ENCODE measurements at places on chromosomes 2 and 18. TPM values are rescaled to one million over a fixed set of nuclear protein-coding genes. Genes with fewer than 3 reads are reported as not detected.

GRCh38 chr2:240640939-240641338, 15.7 kb downstream of the GPR35 start:
- no peaks in the 10 kb centered on the region for H3K36me3 ChIP-seq
- H3K4me1 ChIP-seq = no peaks in the 10 kb centered on the region
- H3K27ac ChIP-seq = no peak overlapping the region
- peaks cover 59% of the 10 kb centered on the region for H3K27me3 ChIP-seq

GRCh38 chr18:64717026-64717425, 568.1 kb upstream of the LINC00305 start:
- no peaks in the 10 kb centered on the region for H3K36me3 ChIP-seq
- no peak for DNase-seq
- no peak overlapping the region for H3K4me3 ChIP-seq
- H3K4me1 ChIP-seq = peaks cover 4% of the 10 kb centered on the region
- no peaks in the 10 kb centered on the region for H3K27me3 ChIP-seq

GRCh38 chr18:41966943-41967342, 11.9 kb downstream of the PIK3C3 start:
- H3K4me1 ChIP-seq = peaks cover 17% of the 10 kb centered on the region
- no peak for DNase-seq
- no peaks in the 10 kb centered on the region for H3K27me3 ChIP-seq
- peaks cover 23% of the 10 kb centered on the region for H3K36me3 ChIP-seq
- H3K27ac ChIP-seq = no peak overlapping the region
- H3K4me3 ChIP-seq = no peak overlapping the region

DNA sequence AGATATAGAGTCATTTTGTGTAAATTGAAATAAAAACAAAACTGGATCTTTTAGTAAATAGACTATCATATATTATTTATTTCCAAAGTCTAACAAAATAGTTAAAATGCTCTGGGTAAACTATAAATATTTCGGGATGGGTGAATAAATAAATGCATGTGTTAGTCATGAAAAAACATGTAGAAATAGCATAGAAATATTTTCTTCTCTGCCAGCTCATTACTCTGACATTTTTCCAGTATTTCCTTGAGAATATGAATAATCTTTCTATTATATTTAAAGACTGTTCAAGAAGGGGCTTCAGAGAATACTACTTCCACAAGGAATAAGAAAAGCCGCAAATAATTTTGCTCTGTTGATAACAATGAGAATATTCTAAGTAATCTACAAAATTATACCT, 880.4 kb downstream of the TRIB2 start:
- no peak overlapping the region for H3K4me3 ChIP-seq
- no peaks in the 10 kb centered on the region for H3K36me3 ChIP-seq
- H3K27ac ChIP-seq = no peak overlapping the region
- H3K27me3 ChIP-seq = no peaks in the 10 kb centered on the region

GRCh38 chr18:44589693-44590355, 90.9 kb upstream of the SETBP1 start:
- no peak overlapping the region for H3K4me3 ChIP-seq
- H3K4me1 ChIP-seq = peaks cover 44% of the 10 kb centered on the region
- peak overlapping the region; percentile 8 for H3K27ac ChIP-seq
- DNase-seq = no peak

- no peaks in the 10 kb centered on the region for H3K36me3 ChIP-seq
- no peak overlapping the region for H3K27ac ChIP-seq
Observed at GRCh38 chr2:157107877-157108276, 149.6 kb upstream of the GALNT5 start.

DNA sequence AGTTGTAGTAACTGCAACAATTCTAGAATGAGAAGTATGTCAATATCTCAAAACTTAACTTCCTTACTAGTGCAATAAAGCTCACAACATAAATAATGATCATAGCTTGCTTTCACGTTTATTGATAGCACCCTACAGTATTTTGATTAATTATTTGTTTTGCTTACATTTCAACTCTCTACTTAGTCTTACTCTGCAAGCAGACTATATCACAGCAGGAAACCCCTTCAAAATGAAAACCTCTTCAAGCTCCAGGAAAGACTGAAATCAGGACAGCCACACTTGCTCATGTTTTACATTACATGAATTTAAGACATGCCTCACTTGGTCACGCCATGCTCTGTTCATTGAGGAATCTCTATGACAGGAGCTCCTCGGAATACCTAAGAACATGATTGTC, 3.3 kb downstream of the OLA1 start:
- H3K27me3 ChIP-seq = no peaks in the 10 kb centered on the region
- DNase-seq = no peak
- H3K27ac ChIP-seq = no peak overlapping the region
- peaks cover 16% of the 10 kb centered on the region for H3K4me1 ChIP-seq
- H3K36me3 ChIP-seq = peaks cover 15% of the 10 kb centered on the region

GRCh38 chr2:241734467-241735208, at the start of gene D2HGDH:
TSS of gene D2HGDH (plus strand) at chr2:241734630. CDS start at chr2:241735225, 595 bp downstream.
- peak within 1 kb of the TSS; percentile 88 for H3K27ac ChIP-seq
- no peaks in the 10 kb centered on the region for H3K36me3 ChIP-seq
- peak within 1 kb of the TSS; percentile 81 for H3K4me3 ChIP-seq
- peak; percentile 97 for DNase-seq

DNA sequence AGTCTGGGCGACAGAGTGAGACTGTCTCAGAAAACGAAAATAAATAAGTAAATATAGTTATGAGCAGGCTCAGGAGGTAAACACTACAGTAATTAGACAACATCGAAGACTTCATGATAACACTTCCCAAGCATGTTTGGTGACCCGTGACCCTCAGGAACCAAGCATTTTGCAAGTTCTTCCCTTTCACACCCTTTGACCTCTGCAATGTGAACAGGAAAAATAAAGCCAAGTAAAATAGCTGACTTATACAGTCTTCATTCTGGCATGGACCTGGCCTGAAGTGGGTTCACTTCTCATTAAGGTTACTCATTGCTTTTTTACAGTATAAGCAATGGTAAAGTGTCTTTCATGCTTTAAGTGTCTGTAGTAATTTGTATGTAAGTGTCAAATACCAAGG, 15.3 kb upstream of the TGIF1 start:
- H3K27me3 ChIP-seq = no peaks in the 10 kb centered on the region
- no peaks in the 10 kb centered on the region for H3K36me3 ChIP-seq
- H3K27ac ChIP-seq = no peak overlapping the region
- no peak for DNase-seq
- no peak overlapping the region for H3K4me3 ChIP-seq

DNA sequence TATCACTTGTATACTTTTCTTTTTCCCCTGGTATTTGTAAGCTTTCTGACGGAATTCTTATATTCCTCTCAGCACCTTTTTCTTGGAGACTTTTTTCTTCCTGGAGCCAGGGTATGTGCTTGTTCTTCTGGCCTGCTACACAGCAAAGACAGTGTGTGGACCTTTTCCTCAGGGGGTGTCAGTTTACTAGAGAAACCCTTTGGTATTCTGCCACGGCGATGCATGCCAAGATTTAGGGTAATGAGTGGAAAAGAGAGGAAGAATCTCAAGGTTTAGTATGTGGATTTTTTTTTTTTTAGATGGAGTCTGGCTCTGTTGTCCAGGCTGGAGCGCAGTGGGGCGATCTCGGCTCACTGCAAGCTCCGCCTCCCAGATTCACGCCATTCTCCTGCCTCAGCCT, 152.2 kb downstream of the PHLPP1 start:
- H3K27ac ChIP-seq = no peak overlapping the region
- H3K4me1 ChIP-seq = no peaks in the 10 kb centered on the region
- no peak for DNase-seq
- H3K36me3 ChIP-seq = peaks cover 2% of the 10 kb centered on the region
- no peaks in the 10 kb centered on the region for H3K27me3 ChIP-seq
- H3K4me3 ChIP-seq = no peak overlapping the region

- no peaks in the 10 kb centered on the region for H3K36me3 ChIP-seq
- H3K27ac ChIP-seq = no peak overlapping the region
- no peak for DNase-seq
Observed at GRCh38 chr18:2139691-2140090, 431.6 kb downstream of the METTL4 start.

DNA sequence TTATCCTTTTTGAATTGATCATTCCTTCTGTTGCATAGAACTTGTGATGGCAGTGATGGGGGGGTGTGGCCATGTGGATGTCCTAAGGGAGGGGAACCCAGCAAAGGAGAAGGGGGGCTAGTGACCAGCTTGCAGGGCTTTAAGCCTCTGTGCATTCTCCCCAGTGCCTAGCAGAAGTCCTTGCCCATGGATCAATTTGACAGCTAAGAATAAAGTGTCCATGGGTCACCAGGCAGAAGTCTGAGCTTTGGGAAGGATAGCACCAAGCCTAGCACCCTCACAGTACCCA, 39.6 kb upstream of the FAM136A start:
- peaks cover 51% of the 10 kb centered on the region for H3K27me3 ChIP-seq
- no peak overlapping the region for H3K4me3 ChIP-seq
- no peaks in the 10 kb centered on the region for H3K4me1 ChIP-seq
- no peaks in the 10 kb centered on the region for H3K36me3 ChIP-seq

DNA sequence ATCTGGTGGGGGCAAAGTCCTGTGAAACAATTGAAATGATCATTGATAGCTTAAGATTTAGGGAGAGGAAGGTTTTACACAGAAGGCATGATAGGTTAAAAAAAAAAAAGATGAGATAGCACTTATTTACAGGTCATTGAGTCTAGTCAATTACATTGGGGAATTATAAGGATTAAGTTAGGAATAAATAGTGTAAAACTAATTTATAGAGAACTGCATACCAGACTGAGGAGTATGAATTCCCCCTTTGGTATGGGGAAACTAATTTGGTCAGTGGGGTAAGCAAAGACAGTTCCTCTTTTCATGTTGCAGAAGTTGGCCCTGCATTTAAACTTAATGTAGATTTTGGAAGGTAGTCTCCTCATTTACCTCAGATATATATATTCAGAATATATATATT, 10.8 kb downstream of the GLS start:
- H3K4me1 ChIP-seq = peaks cover 20% of the 10 kb centered on the region
- H3K4me3 ChIP-seq = no peak overlapping the region
- peak overlapping the region; percentile 13 for H3K27ac ChIP-seq
- no peaks in the 10 kb centered on the region for H3K27me3 ChIP-seq

DNA sequence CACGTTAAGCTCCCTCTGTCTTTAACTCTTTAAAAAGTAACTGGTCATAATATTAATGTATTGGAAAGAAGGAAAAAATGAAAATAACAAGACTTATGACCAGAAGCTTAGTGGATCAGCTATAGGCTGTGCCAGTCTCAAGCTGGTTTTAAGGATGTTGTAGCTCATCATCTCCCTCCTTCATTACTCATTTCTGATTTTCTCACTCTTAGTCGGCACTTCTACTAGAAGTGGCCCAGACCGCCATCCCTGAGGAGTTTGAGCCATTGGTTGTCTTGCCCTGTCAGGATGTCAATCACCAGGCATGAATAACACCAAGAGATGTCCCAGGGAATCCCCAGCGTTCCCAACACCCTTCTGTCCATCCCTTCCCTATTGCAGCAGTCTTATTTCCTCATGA, 151.5 kb downstream of the ASXL3 start:
- no peak overlapping the region for H3K27ac ChIP-seq
- DNase-seq = no peak
- H3K4me3 ChIP-seq = no peak overlapping the region

- no peaks in the 10 kb centered on the region for H3K27me3 ChIP-seq
- no peaks in the 10 kb centered on the region for H3K36me3 ChIP-seq
- peaks cover 10% of the 10 kb centered on the region for H3K4me1 ChIP-seq
Observed at GRCh38 chr2:179715196-179715595, 146.2 kb downstream of the ZNF385B start.

DNA sequence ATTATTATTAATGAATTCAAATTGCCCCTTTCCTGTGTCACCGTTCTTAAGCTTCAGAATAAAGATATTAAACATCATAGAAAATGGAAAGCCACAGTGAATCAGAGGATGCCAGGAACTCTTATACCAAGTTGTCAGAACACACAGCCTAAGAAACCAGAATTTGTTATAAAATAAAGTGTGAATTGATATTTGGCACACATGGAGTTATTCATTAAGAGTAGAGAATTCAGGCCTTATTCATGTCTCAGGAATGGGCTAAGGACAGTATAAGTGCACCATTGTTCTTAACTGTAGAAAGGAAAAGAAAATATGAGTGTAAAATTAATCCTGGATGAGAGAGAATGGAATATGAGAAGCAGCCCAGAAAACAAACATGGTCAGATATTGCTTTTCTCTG, 86.7 kb upstream of the ATP8B1 start:
- no peaks in the 10 kb centered on the region for H3K4me1 ChIP-seq
- no peak for DNase-seq
- no peak overlapping the region for H3K27ac ChIP-seq
- no peak overlapping the region for H3K4me3 ChIP-seq

DNA sequence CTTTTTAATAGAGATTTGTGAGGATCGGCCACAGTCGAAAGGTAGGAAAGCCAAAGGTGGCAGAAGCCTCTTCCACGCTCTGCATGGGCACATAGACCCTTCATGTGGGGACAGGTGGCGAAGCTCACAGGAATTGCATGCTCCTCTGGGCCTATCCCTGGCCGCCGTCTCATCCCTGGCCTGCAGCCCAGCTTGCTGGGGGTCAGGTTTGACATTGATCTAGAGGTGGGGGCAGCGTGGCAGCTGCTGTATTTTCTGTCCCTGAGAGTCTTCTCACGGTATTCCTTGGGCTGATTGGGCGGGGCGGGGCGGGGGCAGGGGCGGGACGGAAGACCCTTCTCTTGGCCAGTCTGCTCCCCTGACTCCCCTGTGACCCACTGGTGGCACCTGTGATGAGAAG, 48.9 kb downstream of the STK25 start:
- no peaks in the 10 kb centered on the region for H3K36me3 ChIP-seq
- no peaks in the 10 kb centered on the region for H3K27me3 ChIP-seq
- H3K4me1 ChIP-seq = no peaks in the 10 kb centered on the region
- H3K4me3 ChIP-seq = no peak overlapping the region
- no peak overlapping the region for H3K27ac ChIP-seq

GRCh38 chr18:21257386-21257785, 15.4 kb downstream of the GREB1L start:
- H3K27ac ChIP-seq = peak overlapping the region; percentile 97
- H3K27me3 ChIP-seq = no peaks in the 10 kb centered on the region
- no peak overlapping the region for H3K4me3 ChIP-seq
- no peaks in the 10 kb centered on the region for H3K36me3 ChIP-seq
- no peak for DNase-seq

- no peak for DNase-seq
- no peak overlapping the region for H3K4me3 ChIP-seq
- H3K4me1 ChIP-seq = peaks cover under 1% of the 10 kb centered on the region
- no peaks in the 10 kb centered on the region for H3K27me3 ChIP-seq
Observed at GRCh38 chr2:238497610-238498005, 70.9 kb downstream of the ASB1 start.

- H3K4me1 ChIP-seq = no peaks in the 10 kb centered on the region
- H3K4me3 ChIP-seq = no peak overlapping the region
- H3K27ac ChIP-seq = no peak overlapping the region
- H3K27me3 ChIP-seq = no peaks in the 10 kb centered on the region
Observed at GRCh38 chr2:58512878-58513277, 271.8 kb upstream of the FANCL start.

- H3K4me3 ChIP-seq = no peak overlapping the region
- no peaks in the 10 kb centered on the region for H3K36me3 ChIP-seq
- DNase-seq = no peak
- no peak overlapping the region for H3K27ac ChIP-seq
Observed at GRCh38 chr2:150282771-150283371, 204.6 kb downstream of the RND3 start.

The HRH4 gene
- total RNA-seq = not detected

The AP1S3 gene
- 23.2 TPM for total RNA-seq

The STPG4 gene
- total RNA-seq = not detected

The CSRNP3 gene
- 29.6 TPM for total RNA-seq

The LBH gene
- total RNA-seq = 44.5 TPM

The LYG1 gene
- 2.2 TPM for total RNA-seq

The DYTN gene
- total RNA-seq = not detected

The LINC00305 gene
- total RNA-seq = not detected

The C2orf68 gene
- 74.6 TPM for total RNA-seq

The LRP2 gene
- 54.2 TPM for total RNA-seq

The EGR4 gene
- 0.36 TPM for total RNA-seq

The CD207 gene
- not detected for total RNA-seq

The MYL12A gene
- 217 TPM for total RNA-seq

The CHAC2 gene
- total RNA-seq = 1.1 TPM

The SERPINB8 gene
- total RNA-seq = 5.6 TPM

The KCNK3 gene
- 6.6 TPM for total RNA-seq
